ENCODE measurements at places on chromosomes 4 and X. TPM values are rescaled to one million over a fixed set of nuclear protein-coding genes. Genes with fewer than 3 reads are reported as not detected.

- DNase-seq: no peak
Measured at GRCh38 chrX:34624416-34624815, 32.7 kb downstream of the TMEM47 start.

The BMX gene
- total RNA-seq: under 0.01 TPM

The CLDN34 gene
- under 0.01 TPM for total RNA-seq

GRCh38 chr4:165927366-165927765 lies 54.3 kb downstream of the TLL1 start:
- no peak for DNase-seq

GRCh38 chrX:47683184-47683828 lies 24.3 kb upstream of the UXT start:
- DNase-seq: no peak

GRCh38 chr4:16729336-16729735 lies 169.1 kb downstream of the LDB2 start:
- no peak for DNase-seq

GRCh38 chr4:87423317-87424098 lies 1.1 kb downstream of the NUDT9 start:
- peak; percentile 24 for DNase-seq

DNA sequence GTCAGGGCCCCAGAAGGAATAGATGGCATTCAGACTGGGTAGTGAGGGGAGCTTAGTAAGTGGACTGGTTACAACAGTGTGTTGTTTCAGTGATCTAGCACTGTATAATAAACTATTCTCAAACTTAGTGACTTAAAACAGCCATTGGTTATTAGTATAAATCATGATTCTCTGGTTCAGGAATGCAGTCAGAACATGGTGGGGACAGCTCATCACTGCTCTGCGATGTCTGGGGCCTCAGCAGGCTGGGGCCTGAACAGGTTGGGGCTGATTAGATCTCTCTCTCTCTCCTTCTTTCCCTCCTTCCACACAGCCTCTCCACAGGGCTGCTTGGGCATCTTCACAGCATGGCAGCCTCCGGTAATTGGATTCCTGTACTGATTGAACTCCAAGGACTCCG lies 160.4 kb downstream of the GATB start:
- DNase-seq: no peak

GRCh38 chr4:46954643-46955042 lies 38.7 kb downstream of the GABRA4 start:
- DNase-seq: no peak
